ENCODE measurements at places on chromosomes 16 and 17. TPM values are rescaled to one million over a fixed set of nuclear protein-coding genes. Genes with fewer than 3 reads are reported as not detected.

MT1M gene
- 3.7 TPM for total RNA-seq

EFCAB5 gene
- total RNA-seq = 11.7 TPM

PRSS22 gene
- not detected for total RNA-seq

KRTAP1-5 gene
- total RNA-seq = not detected

TP53TG3C gene
- 11.7 TPM for total RNA-seq

USP31 gene
- 73.6 TPM for total RNA-seq

C17orf67 gene
- total RNA-seq = 3.7 TPM

MAP3K3 gene
- 57.5 TPM for total RNA-seq

KRTAP2-2 gene
- total RNA-seq = not detected

ITGAD gene
- total RNA-seq = 0.19 TPM

CCL16 gene
- 0.24 TPM for total RNA-seq

PLCG2 gene
- total RNA-seq = 8.0 TPM

C16orf92 gene
- 91.3 TPM for total RNA-seq

KRT15 gene
- 5.8 TPM for total RNA-seq

TVP23A gene
- 4.2 TPM for total RNA-seq

KRTAP29-1 gene
- total RNA-seq = not detected

- DNase-seq = no peak
Measured at GRCh38 chr17:56708220-56708558, 114.7 kb downstream of the NOG start.

DNA sequence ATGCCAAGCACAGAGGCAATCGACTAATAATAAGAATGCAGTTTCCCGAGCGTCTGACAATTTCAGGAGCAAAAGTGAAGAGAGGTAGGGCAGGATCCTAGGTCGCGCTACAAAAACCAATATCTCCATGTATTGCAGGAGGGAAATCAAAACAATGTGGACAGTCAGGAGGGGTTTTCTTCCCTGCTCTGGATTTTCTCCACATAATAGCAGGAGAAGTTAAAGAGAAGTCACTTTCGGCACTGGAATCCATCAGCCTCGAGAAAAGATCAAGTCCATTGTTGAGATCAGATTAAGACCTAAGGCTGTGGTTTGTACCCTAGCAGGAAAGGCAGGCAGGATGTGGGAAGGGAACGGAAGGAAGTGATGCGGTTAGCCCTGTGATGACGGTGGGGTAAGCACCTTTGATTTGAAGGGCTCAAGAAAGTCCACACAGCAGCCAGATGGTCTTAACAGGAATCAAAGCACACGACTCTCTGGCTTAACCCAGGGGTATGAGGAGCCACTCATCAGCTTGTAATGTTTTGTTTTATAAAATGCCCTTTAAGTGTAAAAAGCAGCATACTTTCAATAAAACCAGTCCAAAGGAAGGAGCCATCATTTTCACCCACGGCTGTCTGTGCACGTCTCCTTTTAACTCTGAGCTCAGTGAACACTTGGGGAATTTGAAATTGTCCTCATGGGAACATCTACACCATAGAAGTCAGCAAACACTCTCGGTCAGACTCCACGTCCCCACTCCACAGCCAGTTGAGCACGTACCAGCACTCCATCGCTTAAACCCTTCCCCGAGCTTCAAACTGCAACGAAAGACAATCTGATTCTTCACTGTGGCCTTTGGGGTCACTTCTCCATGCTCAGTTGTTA, 15.8 kb upstream of the AKTIP start:
- DNase-seq = no peak

- DNase-seq = no peak
Measured at GRCh38 chr17:17712268-17712924, 31.1 kb downstream of the RAI1 start.

- DNase-seq = peak; percentile 92
Measured at GRCh38 chr17:82737967-82738877, 2.8 kb downstream of the FN3K start.

GRCh38 chr16:62208934-62209333, 172.7 kb upstream of the CDH8 start:
- DNase-seq = no peak

- DNase-seq = peak; percentile 53
Measured at GRCh38 chr16:55475919-55476318, 3.1 kb upstream of the MMP2 start.

DNA sequence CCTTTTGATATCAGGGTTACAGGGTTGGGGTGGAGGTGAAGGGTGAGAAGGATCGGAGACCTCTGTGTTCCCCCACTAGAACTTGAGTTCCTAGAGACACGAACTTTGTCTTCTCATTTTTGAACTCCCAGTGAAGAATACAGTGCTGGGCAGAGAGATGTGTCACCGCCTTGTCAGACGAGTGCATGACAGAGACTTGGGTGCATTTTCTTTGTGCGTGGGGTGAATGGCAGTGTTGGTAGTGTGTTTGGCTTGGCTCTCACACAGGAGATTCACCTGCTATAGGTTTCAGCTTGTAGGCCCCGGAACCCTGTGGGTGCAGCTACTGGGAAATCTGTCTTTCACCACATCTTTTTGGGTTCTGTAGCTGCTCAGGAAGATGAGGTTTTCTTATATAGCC, 40.0 kb upstream of the CCR7 start:
- no peak for DNase-seq

- no peak for DNase-seq
Measured at GRCh38 chr16:87417528-87417910, 25.4 kb downstream of the MAP1LC3B start.

DNA sequence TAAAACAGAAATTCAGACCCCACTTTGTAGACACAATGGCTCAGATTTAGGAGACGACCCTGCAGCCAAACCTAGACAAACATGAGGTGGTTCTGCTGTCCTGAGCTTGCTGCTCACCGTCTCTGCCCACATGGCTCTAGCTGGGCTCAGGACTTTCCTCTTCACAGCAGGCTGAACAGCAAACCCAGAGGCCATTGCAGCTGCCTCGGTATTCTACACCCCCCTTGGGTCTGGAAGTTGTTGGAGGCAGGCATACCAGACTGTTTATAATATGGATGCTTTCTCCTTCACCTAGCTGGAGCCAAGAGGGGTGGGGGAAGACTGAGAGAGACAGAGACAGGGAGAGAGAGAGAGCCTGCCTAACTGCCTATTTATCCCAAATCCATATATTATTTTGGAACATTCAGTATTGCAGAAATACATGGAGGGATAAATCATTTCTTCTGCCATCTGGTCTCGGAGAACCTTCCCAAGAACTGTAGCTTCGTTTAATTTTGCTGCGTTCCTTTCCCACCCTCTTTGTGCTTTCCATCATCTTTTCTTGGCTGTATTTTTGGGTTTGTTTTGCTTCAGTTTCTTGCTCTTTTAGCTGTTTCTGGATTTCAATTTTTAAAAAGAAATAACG, 628.2 kb upstream of the RBFOX1 start:
- DNase-seq = no peak

- DNase-seq = no peak
Measured at GRCh38 chr17:4715063-4715744, 4.8 kb downstream of the ARRB2 start.

- DNase-seq = no peak
Measured at GRCh38 chr16:46920402-46921068, 36.4 kb downstream of the GPT2 start.

GRCh38 chr17:50684612-50685333, 22.9 kb downstream of the ANKRD40 start:
- DNase-seq = no peak

- DNase-seq = no peak
Measured at GRCh38 chr16:85207357-85207921, 95.2 kb upstream of the CIBAR2 start.

DNA sequence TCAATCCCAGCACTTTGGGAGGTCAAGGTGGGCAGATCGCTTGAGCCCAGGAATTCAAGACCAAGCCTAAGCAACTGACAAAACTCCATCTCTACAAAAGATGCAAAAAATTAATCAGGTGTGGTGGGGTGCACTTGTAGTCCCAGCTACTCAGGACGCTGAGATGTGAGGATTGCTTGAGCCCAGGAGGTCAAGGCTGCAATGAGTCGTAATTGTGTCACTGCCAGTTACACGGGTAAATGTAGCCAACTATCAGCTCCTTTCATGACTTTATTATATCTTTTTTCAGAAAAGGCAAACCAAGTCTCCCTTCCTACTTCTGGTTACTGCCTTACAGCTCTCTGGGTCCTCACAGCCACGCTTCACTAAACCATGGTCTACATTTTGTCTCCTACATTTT, 4.0 kb downstream of the SDF2 start:
- no peak for DNase-seq

DNA sequence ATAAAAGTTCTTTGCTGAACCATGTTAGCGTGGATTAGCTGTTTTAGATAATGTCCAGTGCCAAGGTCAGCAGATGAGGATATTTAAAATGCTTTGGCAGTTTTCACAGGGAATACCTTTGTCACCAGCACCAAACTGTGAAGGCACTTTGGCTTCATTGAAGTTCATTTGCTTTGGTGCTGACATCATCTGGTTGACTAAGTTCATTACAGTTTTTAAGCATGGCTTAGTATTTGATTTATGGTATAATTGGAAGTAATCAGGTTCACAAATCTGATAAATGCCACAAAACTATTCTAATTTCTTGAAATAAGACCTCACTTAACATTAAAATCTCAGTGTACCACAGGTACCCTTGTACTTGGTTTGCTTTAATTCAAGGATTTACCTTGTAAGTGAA, 4.3 kb downstream of the GID4 start:
- no peak for DNase-seq

- no peak for DNase-seq
Measured at GRCh38 chr17:67443931-67444595, 67.0 kb downstream of the PITPNC1 start.

DNA sequence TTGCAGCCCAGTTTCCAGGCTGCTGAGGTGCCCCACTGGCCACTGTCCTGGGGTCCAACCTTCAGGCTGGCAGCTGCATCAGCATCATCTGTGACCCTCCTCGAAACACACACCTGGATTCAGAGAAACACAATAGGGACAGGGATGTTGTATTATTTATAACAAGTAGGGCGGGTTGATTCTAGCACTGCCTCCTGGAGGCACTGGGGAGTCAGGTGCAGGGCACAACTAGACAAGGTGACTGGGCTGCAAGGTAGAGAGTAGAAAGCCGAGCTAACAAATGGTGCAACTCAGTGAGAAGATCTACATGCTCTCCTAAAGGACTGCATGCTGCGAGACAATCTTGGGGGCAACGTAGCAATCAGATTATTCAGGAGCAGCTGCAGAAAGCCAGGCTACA, 317.3 kb downstream of the SLC39A11 start:
- no peak for DNase-seq

DNA sequence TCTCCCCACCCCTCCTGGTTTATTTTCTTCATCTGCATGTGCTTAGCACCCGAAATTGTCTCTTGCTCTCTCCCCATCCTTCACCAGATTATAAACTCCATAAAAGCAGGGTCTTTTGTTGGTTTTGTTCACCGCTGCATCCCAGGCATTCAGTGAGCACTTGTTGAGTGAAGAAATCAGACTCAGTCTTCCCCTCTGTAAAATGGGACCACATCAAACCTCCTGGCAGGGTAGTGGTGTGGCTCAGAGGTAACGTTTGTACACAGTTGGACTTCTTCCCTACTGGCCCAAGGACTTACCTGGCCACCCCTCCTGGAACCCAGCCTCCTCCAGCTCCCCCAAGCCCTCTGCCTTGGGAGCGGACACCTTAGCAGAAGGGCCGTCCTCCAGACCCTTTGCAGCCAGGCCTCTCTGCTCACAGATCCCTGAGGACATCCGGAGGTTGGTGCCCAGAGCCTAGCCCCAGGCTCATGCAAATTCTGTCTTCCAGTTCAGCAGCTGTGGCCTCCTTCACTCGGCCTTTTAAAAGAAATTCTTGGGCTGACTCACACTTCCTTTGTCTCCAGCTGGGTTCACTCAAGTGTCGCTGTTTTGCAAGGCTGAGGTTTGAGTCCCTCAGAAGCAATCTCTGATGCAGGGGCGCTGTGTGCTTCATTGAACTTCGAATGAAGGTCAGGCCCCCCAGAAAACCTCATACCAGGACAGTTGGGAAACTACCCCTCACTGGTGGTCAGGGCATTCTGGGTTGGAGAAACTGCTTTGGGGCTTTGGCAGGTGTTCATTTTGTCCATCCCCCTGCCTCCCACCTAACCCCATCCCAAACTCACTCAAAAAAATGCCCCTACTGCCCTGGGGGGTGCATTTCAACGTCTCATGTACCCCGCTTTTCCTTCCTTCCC, 16.8 kb upstream of the RMI2 start:
- DNase-seq = peak; percentile 81

GRCh38 chr17:73552300-73553048, 91.8 kb downstream of the SDK2 start:
- DNase-seq = no peak

- DNase-seq = no peak
Measured at GRCh38 chr17:82097919-82098168, 192 bp downstream of the FASN start.

GRCh38 chr17:1379930-1380313, 20.1 kb downstream of the YWHAE start:
- no peak for DNase-seq

GRCh38 chr16:78659216-78659615, 559.8 kb downstream of the WWOX start:
- DNase-seq = no peak

DNA sequence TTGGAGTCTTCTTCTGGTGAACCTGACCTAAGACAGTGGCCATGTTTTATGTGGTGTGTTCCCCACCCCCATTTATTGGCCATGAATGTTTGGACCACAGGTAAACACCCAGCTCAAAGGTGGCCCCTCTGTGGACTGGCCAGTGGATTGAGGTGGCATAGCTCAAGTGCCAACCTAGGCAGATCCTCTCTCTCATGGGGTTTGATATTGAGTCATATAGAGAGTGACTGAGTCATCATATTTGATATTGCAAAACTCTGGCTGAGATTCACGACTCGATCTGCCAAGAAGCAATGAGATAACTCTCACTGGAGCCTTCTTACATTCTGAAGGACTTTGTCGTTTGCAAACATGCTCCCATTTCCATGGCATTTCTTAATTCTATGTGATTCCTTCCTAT, 10.5 kb upstream of the TEKT3 start:
- DNase-seq = peak; percentile 31

- DNase-seq = no peak
Measured at GRCh38 chr16:49970797-49971431, 54.1 kb upstream of the CNEP1R1 start.

GRCh38 chr16:79317026-79317425, 283.5 kb downstream of the MAF start:
- no peak for DNase-seq

GRCh38 chr17:48592577-48592976, 1.0 kb downstream of the HOXB5 start:
- no peak for DNase-seq

DNA sequence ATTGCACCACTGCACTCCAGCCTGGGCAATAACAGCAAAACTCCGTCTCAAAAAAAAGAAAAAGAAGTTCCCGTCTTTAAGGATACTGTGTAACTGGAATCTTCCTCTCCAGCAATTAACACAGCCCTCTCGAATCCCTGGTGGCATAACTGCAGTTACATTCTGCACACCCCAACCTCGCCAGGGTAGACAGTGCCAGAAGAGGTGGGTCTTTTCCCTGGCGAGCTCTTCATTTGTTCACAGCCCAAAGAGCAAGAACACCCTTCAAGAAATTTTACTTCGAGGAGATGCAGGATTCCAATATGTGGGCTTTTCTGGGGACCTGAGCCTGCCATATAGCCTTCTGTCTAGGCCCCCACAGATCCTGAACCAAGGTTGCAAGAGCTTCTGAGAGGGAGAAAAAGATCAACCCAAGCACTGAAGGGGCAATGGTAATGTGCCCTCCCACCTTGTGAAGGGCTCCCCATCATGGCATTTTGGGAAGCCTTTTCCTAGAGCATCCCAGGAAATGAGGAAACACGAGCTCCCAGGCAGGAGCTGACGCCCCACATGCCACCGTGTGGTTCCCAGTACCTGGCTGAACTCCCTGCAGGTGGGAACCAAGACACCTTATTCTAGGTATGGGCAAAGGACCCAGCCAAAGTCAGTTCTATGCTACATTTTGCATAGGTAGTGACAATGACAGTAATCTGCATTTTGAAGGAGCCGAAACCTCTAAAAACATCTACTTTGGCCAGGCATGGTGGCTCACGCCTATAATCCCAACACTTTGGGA, 26.9 kb downstream of the TK2 start:
- DNase-seq = peak; percentile 58

All from testis (tissue), 5 donors.